ENCODE measurements at places on chromosomes 3 and 15.

DNA sequence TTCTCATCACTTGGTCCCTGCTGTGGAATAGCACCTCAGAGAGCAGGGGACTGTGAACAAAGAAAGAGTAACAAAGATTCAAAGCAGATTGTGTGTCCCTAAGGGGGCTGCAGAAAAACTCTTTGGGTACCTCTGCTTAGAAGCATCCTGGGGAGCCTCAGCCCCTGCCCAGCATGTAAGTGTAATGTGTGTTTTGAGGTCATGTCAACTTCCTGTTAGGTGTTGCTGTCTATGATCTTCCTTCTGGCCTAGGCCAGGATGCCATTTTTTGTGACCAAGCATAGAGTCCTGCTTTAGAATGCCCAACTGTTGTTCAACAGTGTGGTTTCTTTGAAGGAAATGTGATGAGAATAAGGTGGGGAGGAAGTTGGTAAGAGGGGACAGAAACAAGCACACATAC, 77.1 kb upstream of the BCL6 start:
- no peak for DNase-seq

DNA sequence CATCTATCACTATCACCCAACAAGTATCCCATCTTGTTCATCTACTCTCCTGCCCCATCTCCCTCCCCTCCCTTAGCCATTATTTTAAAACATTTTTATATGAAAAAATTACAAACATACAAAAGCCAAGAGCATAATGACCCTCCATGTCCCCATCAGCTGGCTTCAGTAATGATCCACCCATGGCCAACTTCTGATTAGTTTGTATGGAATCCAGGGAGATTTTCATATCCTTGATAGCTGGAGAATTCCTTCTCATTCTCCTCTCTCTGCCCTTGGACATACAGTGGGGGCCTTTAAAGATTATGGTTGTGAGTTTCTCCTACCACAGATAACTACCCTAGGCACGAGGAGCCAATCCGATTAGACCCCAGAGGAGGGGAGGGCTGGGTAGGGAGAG, 40.2 kb downstream of the IRAK2 start:
- no peak for DNase-seq

- no peak for DNase-seq
Observed at GRCh38 chr15:33242669-33243191, 48.2 kb upstream of the FMN1 start.

DNA sequence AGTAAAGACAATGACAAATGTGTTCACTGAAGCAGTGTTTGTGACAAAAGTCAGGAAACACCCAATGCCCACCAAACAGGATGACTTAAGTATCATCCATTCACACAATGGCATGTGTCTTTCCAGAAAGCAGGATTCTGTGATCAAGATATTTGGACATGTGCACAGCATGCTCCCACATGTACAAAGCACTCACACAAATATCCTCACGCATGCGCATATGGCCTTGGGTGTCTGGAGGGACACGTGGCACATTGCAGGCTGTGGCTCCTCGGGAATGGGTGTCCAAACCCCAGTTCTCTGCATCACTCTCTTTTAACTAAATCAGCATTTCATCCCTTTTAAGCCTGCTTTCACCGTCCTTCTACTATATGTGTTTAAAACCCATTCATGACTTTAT, 130.5 kb downstream of the KLF13 start:
- DNase-seq, result peak; percentile 23

DNA sequence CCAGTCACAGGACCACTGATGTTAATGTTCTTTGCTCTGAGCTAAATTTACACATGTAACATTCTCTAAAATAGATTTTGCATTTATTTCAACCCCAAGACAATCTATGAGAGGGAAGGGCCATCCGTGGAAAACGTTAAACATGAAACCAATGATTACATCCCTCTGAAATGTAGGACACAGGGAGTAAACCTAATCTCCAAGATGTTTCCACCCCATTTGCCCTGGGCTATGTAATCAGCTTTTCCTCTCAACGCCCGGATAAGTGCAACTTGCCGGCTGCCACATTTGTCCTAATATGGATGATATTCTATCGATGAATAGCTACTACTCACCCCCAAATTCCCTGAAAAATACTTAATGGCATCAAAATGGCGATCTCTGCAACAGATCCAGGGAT, 6.4 kb upstream of the FMN1 start:
- DNase-seq, result no peak

- no peak for DNase-seq
Observed at GRCh38 chr3:27501759-27502158, 17.6 kb upstream of the SLC4A7 start.

- no peak for DNase-seq
Observed at GRCh38 chr3:137583256-137583655, 180.9 kb upstream of the SOX14 start.

- no peak for DNase-seq
Observed at GRCh38 chr3:124599779-124600693, 130.2 kb upstream of the UMPS start.

- DNase-seq, result no peak
Observed at GRCh38 chr3:197796087-197796486, 5.0 kb downstream of the LRCH3 start.

DNA sequence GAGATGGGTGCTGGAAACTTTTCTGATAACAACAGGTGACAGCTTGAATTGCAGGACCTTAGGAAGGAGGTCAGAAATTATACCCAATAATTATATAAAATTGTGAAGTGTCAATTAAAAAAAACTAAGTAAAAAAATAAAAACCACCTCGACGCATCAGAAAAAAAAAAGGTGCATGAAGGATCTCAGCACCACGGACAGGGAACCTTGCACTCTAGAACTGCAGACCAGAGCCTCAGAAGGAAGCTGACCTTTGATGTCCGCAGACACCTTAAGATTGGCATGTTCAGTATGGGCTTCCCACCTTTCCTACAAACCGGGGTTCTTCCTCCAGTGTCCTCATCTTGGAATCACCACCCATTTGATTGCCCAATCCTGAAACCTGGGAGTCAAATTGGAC, 60.9 kb downstream of the SCN10A start:
- no peak for DNase-seq

GRCh38 chr3:71859123-71859519, 74.2 kb upstream of the PROK2 start:
- no peak for DNase-seq

DNA sequence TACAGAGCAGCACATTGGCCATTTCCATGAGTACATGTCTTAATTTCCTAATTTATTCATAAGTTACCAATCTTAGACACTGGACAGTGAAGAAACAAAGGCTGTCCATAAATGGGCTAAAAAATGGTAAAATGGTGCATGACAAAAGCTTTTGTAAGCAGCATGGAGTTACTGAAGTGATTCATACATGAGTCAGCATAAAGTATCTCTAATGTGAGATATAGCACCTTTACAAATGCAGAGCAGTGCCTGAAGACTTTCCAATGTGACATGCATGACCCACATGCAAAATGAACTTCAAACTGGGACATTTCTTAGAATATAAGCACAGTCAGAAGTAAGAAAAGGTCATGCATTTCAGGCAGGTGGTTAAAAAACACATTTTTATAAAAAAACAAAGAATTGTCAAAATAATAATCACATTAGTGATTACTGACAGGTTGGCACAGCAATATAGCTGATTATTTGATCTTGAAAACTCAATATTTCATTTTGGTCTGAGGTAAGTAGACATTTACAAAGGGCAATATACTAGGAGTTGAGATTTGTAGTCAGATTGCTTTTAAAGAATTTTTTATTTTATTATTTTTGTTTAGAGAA, 299.3 kb downstream of the PLCL2 start:
- no peak for DNase-seq

- DNase-seq, result no peak
Observed at GRCh38 chr15:26295336-26296085, 432.4 kb upstream of the ATP10A start.

DNA sequence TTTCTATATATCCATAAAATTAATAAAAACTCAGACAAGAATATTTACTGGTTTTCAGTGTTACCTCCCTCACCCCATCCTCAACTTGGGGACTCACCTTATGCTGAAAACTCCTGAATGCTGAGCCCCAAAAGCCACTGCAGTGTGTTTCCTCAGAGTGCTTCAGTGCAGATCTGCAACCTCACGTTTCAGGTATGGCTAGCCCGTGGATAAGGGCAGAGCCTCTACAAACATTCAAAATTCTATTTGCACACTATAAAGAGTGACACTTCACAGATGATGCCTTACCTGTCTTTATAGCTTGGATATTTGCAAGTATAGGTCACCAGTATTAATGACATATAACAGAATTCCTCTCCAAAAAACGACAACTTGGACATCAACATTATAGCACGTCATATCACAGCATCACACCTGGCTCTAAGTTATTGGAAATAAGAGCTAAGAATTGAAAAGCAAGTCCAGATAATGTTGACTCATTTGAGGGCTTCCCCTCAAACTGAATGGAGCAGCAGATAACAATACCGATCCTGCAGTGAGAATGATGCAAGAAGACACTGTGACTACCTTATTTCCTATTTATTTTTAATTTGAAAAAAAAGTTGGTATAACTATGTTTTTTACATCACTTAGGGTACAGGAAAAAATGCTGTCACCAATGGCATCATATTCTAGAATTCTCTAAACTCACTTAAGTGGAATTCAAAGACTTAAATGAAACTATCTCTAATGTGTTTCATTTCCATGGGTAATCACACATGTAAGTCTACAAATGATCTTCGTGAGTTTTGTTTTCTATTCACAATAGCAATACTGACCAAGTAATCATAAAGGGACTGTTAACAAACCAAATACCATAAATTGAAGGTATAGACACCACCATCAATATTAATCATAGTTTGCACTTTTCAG, 40.7 kb upstream of the RSL24D1 start:
- DNase-seq, result no peak

GRCh38 chr15:73936181-73936580, 9.9 kb downstream of the LOXL1 start:
- DNase-seq, result no peak

- DNase-seq, result no peak
Observed at GRCh38 chr3:106943071-106943470, 434.2 kb upstream of the CCDC54 start.

- no peak for DNase-seq
Observed at GRCh38 chr15:25797936-25798901, 64.9 kb downstream of the ATP10A start.

GRCh38 chr3:55617385-55617784, 130.3 kb upstream of the WNT5A start:
- no peak for DNase-seq

DNA sequence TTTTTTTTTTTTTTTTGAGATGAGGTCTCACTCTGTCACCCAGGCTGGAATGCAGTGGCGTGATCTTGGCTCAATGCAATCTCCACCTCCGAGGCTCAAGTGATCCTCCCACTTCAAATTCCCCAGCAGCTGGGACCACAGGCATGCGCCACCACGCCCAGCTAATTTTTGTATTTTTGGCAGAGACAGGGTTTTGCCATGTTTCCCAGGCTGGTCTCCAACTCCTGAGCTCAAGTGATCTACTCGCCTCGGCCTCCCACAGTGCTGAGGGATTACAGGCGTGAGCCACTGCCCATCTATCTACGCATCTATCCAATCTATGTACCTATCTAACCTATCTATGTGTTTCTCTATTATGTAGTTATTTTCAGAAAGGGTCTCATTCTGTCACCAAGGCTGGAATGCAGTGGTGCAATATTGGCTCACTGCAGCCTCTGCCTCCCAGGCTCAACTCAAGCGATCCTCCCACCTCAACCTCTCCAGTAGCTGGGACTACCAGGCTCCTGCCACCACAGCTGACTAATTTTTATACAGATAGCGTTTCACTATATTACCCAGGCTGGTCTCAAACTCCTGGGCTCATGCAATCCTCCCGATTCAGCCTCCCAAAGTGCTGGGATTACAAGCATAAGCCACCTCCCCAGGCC, 20.2 kb upstream of the GPX1 start:
- DNase-seq, result no peak

GRCh38 chr3:76685858-76686257, 354.0 kb upstream of the ROBO2 start:
- DNase-seq, result no peak

GRCh38 chr15:57824186-57824585, 117.7 kb downstream of the POLR2M start:
- no peak for DNase-seq

DNA sequence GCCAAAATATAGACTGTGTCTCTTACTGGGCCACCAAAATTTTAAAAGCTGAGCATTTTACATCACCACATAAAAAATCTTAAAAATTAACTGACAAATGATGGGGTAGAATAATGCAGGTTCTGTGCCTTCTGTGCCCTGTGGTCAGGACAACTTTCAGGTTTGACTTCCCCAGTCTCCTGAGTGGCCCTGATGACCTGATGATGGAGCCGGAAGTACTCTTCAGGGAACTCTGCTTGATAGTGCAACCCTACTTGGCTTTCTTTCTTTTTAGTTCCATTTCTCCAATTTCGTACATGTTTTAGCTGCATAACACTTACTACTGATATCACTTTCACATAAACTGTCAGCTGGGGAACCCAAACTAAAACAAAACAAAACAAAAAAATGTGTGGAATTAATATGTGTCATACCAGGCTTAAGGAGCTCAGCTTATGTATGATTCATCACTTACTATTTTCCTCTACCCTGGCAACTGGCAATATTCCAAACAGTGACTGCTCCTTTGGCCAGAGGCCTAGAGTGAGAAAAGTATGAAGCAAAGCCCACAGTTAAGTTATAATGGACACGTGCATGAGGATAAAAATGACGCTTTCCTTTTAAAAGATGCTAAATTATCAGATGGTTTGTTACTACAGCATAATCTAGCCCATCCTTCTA, 194.3 kb downstream of the BCHE start:
- no peak for DNase-seq

DNA sequence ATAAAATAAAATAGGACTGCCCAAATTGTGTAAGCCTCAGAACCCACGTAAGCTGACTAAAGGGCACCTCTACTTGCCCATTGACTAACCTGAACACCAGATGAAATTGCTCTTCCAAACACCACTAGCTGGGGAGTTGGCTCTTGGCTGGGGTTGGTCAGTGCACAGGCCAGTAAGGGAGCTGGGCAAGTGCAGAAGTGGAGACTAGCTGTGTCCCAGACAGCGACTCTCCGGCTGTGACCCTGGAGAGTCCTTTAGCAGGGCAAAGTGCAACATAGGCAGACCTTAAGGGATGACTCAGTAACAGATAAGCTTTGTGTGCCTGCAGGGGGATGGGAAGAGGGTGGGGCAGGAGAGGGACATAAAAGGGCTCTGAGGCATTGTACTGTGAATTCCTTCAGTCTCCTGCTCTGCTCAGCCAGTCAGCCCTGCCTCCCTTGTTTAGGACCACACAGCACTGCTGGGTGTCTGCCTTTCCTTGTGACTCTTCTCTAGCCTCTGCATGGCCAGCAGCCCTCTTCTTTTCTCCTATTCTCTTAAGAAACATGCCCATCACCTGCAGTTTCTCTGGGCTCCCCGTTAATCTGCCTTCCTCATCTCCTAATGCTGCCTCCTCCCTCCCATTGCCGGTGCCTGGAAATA, 13.2 kb downstream of the NR1I2 start:
- peak; percentile 46 for DNase-seq

DNA sequence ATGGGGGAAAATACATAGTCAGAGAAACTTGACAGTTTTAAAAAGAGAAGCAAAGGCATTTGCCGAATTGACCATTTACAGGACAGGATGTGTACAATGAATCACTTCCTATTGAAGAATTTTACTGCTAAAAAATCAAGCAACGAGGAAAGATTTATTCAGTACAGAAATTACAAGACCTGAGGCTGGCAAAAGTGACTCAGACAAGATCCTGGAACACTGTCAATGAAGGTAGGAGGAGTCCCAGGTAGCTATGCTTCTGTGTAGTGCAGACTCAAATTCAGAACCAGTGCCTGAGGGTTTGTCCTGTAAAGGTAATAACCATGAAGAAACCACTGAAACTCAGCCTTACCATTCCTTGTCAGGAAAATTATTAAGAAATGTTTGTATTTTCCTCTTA, 120.9 kb downstream of the ZMAT3 start:
- DNase-seq, result no peak

- no peak for DNase-seq
Observed at GRCh38 chr3:140403079-140403478, 274.8 kb upstream of the TRIM42 start.

Data from liver (tissue), 10 donors.